ENCODE measurements at places on chromosomes 4 and X.

DNA sequence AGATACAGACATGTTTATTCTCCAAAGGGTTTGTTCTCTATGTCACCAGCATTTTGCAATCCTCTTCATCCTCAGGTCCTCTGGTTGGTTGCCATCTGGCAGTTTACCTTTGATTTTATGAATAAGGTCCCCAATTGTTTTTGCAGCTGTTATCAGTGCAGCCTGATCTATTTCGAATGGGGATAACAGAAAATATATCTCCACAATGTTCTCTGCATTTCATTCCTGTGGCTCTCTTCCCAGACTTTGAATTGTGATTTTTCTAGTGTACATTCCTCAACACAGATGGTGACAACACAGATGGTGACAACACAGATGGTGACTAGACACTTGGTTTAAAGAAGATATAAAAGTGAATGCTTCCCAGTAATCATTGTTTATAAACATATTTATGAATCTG lies 74.1 kb downstream of the FBXO8 start:
- no peak for ATAC-seq

GRCh38 chrX:13159886-13160285 lies 115.5 kb upstream of the FAM9C start:
- ATAC-seq: no peak

GRCh38 chrX:25389266-25389665 lies 373.5 kb upstream of the ARX start:
- ATAC-seq: no peak

- no peak for ATAC-seq
Measured at GRCh38 chrX:17642891-17643290, 94.4 kb upstream of the SCML1 start.

DNA sequence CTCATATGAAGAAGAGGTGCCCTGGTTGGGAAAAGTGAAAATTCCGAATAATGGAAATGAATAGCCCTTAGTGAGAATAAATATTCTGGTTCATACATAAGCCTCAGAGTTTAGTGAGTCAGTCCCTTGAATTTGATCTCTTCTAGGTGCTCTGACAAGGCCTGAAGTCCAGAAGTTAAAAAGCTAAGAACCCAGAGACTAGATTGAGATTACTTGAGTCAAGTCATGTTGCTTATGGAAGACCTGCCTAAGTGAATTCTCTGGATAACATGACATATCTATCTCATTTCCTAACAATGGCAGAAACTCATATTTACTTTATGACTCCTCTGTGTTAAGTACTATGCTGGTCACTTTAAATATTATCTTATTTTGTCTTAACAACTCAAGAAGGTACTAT lies 10.5 kb upstream of the PRSS48 start:
- no peak for ATAC-seq

DNA sequence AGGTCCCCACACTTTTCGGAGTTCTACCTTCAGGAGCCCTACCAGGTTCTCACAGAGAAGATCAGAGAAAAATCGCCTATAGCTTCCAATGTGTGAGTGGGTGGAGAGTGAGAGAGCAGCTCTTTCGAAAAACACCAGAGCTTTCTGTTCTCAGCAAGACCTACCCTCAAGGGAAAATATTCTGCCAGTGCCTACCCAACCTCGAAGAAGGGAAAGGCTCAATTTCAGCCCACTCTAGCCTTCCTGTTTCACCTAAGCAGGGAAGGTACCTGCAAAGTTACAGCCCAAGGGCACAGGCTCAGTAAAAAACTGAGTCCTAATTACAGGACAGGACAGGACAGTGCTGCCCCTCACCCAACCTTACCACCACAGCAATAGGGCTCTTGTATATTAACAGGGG lies 104.0 kb upstream of the WDR17 start:
- ATAC-seq: peak; percentile 90

DNA sequence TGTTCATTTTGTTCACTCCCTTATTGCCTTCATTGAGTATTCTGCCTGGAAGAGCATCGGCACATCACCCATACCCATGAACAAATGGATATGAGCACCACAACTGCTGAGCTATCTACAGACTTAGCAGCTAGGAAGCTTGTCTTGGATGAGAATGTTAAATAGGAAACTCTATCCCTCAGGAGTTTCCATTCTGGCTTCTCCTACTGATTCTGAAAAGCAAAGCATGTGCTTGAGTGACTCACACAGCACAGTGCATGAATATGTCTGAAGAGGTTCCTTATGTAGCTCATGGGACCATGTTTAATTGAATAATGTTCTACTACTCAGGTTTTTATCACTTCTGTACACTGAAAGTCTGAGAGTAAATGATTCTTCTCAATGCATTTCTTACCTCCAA lies 57.3 kb upstream of the MXRA5 start:
- no peak for ATAC-seq

DNA sequence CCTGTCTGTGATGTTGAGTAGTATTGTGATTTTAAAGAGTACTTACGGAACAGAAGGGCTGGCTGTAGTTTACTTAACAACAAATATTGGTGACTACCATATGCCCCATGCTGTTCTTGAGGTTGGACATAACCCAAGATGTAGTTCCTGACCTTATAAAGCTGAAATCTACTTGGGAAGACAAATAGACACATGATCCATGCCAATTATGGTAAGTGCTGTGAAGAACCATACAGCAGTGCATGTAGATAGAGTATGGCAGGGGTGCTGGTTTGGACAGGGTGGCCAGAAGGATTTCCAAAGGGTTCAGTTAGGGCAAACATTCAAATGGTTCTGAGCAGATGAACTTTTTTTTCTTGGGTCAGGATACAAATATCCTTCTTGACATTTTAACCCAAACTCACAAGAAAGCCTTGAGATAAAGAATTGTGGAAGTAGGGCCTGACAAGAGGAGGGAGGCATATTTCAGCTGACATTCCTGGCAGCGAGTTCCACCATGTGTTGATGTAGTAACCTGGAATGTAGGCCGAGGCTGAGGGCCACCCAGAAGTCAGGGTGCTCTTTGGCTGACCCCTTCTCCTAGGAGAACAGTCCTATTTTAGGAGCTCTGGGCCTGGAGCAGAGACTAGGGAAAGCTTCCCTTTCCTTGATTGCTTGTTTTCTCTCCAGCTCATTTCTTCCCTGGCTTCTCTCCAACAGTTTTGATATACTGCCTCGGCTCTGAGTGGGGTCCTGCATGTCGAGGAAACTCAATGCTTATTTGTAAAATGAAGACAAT lies 74.2 kb downstream of the FREM3 start:
- ATAC-seq: no peak

DNA sequence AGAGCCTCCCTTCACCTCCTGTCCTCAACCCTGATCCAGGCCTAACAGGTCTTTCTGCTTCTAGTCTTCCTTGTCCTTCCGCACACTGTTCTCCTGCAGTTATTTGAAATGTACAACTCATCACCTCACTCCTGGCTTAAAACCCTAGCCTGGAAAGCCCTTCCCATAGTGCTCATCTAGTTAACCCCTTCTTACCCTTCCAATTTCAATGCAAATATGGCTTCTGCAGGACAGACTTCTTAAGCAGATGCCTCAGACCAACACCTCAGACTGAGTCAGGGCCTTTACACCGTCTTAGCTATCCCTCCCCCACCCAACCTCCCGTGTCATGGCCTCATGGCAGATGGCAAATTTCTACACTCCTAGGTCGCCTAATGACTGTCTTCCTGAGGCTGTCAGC lies 130.4 kb downstream of the BCOR start:
- ATAC-seq: no peak

DNA sequence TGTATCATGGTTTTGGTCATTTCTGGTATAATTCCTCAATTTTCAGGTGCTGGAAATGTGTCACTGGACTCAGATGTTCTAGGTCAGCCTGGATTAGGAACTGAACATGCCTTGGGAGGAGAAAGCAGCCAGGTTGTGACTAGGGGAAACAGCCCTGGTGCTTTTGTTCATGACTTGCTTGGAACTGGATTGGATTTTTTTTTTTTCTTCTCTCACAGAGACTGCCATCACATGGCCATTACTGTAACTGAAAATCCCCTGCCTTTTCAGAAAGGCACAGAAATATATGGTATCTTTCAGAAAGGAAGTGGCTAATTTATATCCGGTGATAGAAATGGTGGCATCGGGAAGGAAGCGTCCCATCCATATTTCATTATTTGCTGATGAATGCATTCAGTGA lies 34.6 kb downstream of the SEPTIN11 start:
- no peak for ATAC-seq

DNA sequence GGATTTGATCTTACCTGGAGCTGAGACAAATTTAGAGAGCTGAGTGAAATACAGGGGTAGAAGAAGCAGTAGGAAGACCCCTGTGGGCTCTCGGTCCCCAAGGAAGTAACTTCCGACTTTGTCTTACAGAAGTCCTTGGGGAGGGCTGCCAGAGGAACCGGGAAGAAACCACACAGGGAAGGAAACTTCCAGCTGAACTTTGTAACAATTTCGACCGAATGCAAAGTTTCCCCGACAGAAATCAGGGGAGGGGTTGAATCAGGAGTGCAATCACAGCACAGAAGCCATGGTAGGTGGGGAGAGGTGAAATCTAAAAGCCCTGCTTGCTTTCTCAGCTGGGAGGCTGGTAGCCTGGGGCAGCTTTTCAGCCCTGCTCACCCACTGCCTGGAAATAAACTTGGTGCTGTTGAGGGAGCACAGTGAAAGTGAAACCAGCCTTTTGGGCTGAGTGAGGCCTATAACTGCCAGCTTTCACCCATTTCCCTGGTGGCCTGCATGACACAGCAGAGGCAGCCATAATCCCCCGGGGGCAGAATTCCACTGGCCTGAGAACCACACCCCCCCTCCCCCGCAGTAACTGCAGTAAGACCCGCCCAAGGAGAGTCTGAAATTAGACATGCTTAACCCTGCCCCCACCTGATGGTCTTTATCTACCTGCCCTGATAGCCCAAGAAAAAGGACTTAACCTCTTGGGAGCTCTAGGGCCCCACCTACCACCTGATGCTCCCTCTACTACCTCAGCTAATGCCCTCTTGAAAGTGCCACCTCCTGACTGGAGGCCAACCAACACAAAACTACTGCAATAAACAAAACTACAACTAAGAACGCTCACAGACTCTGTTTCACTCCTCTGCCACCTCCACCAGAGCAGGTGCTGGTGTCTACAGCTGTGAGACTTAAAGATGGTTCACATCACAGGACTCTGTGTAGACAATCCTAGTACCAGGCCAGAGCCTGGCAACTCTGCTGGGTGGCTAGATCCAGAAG lies 248.2 kb downstream of the PARM1 start:
- peak; percentile 87 for ATAC-seq

DNA sequence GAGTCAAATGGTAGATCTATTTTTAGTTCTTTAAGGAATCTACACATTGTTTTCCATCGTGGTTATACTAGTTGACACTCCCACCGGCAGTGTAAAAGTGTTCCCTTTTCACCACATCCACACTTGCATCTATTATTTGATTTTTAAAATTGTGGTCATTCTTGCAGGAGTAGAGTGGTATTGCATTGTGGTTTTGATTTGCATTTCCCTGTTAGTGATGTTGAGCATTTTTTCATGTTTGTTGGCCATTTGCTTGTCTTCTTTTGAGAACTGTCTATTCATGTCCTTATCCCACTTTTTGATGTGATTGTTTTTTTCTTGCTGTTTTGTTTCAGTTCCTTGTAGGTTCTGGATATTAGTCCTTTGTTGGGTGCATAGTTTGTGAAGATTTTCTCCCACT lies 70.0 kb downstream of the TAB3 start:
- ATAC-seq: no peak

DNA sequence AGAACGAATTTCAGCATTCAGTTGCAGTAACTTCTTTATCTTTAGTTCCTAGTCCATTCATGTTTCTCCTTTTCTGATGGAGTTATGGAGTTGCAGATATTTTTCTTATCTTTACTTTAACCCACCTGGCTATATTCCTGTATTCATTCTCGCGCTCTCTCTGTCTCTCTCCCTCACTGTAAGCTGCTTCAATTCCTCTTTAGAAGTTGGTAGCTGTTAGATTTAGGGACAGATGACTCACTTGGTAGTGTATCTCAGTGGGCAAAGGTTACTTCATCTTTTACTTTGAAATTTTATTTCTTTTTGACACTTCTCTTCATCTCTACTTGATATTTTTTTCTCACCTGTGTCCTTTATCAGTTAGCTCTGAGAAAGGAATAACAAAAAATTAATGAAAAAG lies 49.6 kb upstream of the BRS3 start:
- no peak for ATAC-seq

GRCh38 chr4:24816797-24817196 lies 21.4 kb downstream of the SOD3 start:
- no peak for ATAC-seq

- no peak for ATAC-seq
Measured at GRCh38 chr4:166006217-166006616, 133.2 kb downstream of the TLL1 start.

- no peak for ATAC-seq
Measured at GRCh38 chrX:140141444-140142029, 176.2 kb upstream of the CXorf66 start.

DNA sequence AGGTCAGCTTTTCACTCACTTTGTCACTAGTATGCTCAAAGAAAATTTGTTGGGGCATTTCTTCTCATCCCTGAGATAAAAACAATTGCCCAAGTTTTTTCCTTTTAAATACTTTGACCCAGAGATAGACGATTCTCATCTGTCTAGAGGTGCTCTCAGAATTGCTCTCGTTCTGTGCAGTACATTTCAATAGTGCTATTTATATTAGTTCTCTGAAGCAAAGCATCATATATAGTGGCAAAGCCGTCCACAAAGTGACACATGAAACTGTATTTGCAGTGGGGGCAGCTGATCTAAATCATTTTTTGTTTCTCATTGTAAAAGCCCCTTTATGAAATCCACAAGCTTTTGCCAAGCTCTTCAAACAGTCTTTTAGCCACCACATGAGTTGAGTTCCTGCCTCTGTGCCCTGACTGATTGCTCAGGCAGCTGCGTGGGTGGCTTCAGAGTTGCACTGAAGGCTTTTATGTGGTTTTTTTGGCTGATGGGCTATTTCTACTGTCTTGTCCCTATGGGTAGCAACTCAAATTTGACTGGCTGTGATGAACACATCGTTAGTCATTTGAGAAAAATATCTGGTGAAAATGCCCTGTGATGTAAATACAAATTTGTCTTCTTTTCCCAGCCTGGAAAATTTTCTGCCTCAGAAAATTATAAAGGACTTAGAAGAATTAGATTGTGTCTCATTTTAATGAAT lies 119.1 kb upstream of the OTUD4 start:
- peak; percentile 72 for ATAC-seq

DNA sequence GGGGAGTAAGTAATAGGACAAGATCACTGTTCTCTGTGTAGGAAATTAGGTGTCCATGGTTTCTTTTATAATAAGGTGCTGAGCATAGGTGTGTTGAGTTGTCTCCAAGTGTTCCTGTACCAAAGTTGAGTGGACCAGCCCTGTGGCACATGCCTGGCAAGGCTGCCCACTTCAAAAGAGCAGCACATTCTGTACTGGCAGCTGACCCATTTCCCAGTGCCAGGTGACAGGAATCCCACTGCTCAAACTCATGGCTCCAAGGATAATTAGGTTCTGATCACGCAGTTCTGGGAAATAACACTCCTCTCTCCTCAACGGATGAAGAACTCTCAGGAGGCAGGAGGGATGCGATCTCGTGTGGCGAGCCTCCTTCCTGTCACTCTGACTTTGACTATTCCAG lies 12.8 kb upstream of the LGI2 start:
- no peak for ATAC-seq

All from stimulated activated memory B cell treated with anti-CD40 and anti-IgM and Interleukin-4, amounts not matched to agents 10 μg/mL and 1 μg/mL and 100 μg/mL, for 72 hours (primary cell).